ENCODE measurements at places on chromosomes 7 and 10.
A peak's percentile ranks its signal among the peaks of the same experiment; 100 is the strongest.

DNA sequence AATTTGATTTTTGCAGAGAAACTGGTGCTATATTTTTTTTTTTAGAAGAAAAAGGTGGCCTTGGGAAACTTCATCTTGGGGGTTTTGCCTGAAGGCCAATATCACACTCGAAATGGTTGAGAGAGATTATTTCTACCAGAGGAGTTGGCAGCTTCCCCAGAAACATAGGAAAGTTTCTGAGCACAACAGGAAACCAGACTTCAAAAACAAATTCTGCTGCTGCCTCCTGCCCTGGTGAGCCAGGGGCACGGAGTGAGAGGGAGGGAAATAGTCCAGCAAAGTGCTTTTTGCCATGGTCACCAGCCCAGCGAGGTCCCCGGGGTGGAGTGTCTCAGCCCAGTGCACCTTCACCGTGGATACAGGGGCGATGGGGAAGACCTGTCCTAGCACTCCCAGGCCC lies 61.1 kb downstream of the FOXI2 start:
- H3K36me3 ChIP-seq, result no peaks in the 10 kb centered on the region
- H3K4me1 ChIP-seq, result no peaks in the 10 kb centered on the region
- no peak for DNase-seq

DNA sequence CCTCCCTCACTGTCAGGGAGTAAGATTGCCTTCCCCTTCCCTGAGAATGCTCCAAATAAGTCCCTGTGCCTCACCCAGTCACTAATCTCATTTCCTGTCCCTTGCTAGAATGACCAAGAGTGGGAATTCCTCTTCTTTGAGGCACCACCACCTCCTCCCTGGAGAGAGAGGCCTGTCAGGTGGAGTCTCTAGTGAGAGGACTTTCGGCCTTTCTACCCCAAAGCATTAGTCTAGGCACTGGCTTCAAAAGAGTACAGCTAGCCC lies 145.0 kb downstream of the PTPN20 start:
- H3K4me3 ChIP-seq, result no peak overlapping the region
- H3K36me3 ChIP-seq, result no peaks in the 10 kb centered on the region
- H3K27me3 ChIP-seq, result peaks cover 9% of the 10 kb centered on the region
- H3K27ac ChIP-seq, result no peak overlapping the region
- no peaks in the 10 kb centered on the region for H3K4me1 ChIP-seq
- DNase-seq, result no peak

GRCh38 chr7:43294080-43294630 lies 181.7 kb downstream of the HECW1 start:
- peaks cover 2% of the 10 kb centered on the region for H3K36me3 ChIP-seq
- H3K27ac ChIP-seq, result no peak overlapping the region
- H3K4me3 ChIP-seq, result no peak overlapping the region
- no peak for DNase-seq
- H3K4me1 ChIP-seq, result no peaks in the 10 kb centered on the region
- peaks cover 7% of the 10 kb centered on the region for H3K27me3 ChIP-seq

DNA sequence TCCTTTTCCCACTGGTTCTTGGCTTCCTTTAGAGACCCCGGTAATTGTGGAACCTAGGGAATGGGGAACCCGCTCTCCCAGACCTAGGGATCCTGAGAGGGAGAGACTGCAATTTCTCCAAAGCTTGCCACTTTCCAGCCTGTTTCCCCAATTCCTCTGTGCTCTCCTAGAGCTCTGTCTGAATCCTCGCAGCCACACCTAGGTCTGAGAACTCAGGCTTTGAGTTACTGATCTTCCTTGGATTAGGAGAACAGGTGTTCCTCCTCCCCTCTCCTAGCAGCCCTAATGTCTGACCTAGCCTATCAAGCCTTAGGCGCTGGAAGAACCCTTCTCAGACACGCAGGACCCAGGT lies 20.0 kb downstream of the WNT8B start:
- peak overlapping the region; percentile 85 for H3K4me3 ChIP-seq
- H3K27me3 ChIP-seq, result peaks cover 16% of the 10 kb centered on the region
- DNase-seq, result no peak
- no peak overlapping the region for H3K27ac ChIP-seq
- H3K4me1 ChIP-seq, result peaks cover 9% of the 10 kb centered on the region

DNA sequence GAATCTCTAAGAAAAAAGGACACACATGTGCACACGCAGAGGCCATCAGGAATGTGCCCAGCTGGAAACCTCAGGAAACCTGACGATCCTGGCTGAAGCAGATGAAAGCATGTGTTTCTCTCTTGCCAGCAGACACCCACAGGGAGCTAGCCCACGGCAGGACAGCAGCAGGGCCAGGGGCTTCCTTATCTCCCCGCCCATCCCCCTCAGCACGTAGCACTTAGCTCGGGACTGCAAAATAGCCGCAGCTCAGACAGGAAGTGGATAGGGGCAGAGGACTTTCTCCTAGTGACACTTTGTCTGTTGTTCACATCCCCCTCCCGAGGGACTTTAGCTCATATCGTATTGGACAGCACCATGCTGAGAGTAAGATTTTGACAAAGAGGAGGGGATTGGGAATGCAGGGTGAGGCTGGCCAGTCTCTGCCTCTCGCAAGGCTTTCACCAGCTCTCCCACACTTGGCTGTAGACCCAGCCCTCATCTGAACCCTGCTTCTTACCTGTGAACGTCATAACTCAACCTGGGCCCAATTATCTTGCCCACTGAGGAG lies 63.8 kb downstream of the MKI67 start:
- H3K27me3 ChIP-seq, result no peaks in the 10 kb centered on the region
- peak overlapping the region; percentile 75 for H3K4me3 ChIP-seq
- H3K36me3 ChIP-seq, result peaks cover 24% of the 10 kb centered on the region
- DNase-seq, result no peak
- peaks cover 74% of the 10 kb centered on the region for H3K4me1 ChIP-seq
- peak overlapping the region; percentile 95 for H3K27ac ChIP-seq

DNA sequence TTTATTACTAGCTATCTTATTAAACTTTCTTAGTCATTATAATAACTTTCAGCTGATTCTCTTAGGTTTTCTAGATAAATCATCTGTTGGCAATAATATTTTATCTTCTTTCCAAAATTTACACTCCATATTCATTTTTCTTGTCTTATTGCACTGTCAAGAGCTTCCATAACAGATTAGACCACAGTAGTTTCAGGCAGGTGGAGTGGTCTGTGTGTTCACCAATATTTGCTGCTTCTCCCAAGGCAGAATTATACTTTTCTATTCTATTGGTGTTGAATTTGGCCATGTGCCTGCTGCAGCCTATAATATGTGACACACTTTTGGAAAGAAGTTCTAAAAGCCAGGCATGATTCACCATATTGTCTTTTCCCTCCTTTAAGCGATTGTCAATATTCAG lies 422.8 kb downstream of the GATA3 start:
- no peaks in the 10 kb centered on the region for H3K4me1 ChIP-seq
- no peaks in the 10 kb centered on the region for H3K27me3 ChIP-seq
- DNase-seq, result no peak
- H3K36me3 ChIP-seq, result no peaks in the 10 kb centered on the region

- no peak overlapping the region for H3K4me3 ChIP-seq
- no peak overlapping the region for H3K27ac ChIP-seq
- H3K36me3 ChIP-seq, result no peaks in the 10 kb centered on the region
- DNase-seq, result no peak
- peaks cover 11% of the 10 kb centered on the region for H3K27me3 ChIP-seq
These were observed 2.0 kb upstream of the PLPP4 start for GRCh38 chr10:120455004-120455403.

- peak overlapping the region; percentile 58 for H3K4me3 ChIP-seq
- H3K4me1 ChIP-seq, result peaks cover 65% of the 10 kb centered on the region
- H3K27ac ChIP-seq, result peak overlapping the region; percentile 93
- DNase-seq, result no peak
- H3K27me3 ChIP-seq, result no peaks in the 10 kb centered on the region
These were observed 7.3 kb downstream of the WDFY4 start for GRCh38 chr10:48691812-48692528.

DNA sequence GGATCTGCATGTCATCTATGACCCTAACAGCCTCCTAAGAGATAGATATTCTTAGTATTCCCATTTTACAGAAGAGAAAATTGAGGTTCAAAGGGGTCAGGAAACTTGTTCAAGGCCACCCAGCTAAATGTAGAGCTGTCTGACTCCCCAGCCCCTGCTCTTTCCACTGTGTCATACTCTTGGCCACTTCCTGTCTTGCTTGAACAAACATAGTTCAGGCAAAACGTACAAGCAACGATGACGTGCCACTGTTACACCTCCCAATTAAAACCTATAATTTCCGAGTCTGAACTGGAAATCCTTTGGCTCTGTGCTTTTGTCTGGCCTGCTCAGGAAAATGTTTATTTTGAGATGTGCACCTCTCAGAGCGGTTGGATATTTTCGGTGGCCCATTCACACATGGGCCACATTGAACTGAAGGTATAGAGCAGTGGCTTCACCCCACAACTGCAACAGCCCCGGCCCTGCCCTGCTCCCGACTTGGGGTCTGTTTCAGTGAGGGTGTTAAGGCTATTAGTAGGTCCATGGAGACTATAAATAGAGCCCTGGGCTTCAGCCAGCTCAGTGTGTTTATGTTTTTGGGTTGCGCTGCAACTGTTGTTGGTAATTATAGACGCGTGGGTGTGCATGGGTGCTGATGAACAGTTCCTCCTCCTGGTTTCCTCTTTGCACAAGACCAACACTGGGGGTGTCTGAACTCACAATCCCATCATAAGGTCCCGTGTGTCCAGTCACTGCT lies 172.3 kb upstream of the ADO start:
- peak overlapping the region; percentile 83 for H3K4me3 ChIP-seq
- no peaks in the 10 kb centered on the region for H3K27me3 ChIP-seq
- DNase-seq, result peak; percentile 56
- H3K27ac ChIP-seq, result peak overlapping the region; percentile 99
- peaks cover 29% of the 10 kb centered on the region for H3K4me1 ChIP-seq

- DNase-seq, result no peak
- no peaks in the 10 kb centered on the region for H3K36me3 ChIP-seq
These were observed 1.6 kb downstream of the SFMBT2 start for GRCh38 chr10:7409045-7409731.

DNA sequence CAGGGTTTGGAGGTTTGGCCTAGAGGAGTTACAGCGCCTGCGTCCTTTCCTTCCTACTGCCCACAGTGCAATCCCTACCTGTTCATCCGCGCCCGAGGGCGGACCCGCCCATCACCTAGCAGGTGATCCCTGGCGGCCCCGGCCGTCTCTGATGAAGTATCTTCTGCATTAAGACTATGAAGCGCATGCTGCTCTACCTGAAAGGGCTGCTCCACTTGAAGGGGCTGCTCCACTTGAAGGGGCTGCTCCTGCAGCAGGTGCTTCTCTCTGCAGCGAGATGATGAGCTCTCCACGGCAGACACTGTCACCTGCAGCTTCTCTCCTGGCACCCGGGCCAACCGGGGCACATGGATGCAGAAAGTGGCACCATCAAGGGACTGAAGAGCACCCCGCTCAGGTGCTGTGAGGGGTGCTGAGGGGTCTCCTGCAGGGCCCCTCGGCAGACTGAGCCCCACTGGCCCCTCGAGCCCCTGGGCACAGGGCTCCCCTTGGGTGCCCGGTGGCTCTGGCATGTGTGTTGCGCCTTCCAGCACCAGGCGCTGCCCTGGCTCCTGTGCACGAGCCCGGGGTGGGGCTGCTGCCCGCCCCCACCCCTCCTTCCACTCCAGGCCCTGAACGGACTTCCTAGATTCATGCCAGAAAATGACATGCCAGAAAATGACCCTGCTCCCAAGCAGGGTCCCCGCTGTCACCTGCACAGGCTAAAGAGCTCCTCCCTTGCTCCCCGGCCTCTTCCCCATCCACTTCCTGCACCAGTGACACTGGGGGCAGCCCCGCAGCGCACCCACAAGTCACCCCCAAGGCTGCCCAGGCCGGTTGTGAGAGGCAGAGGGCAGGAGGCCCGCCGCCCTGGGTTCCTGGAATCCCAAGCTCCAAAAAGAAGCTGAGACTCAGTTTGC lies 29.4 kb downstream of the WDR86 start:
- H3K4me1 ChIP-seq, result peaks cover 11% of the 10 kb centered on the region
- peak; percentile 18 for DNase-seq
- peaks cover 6% of the 10 kb centered on the region for H3K27me3 ChIP-seq
- H3K27ac ChIP-seq, result peak overlapping the region; percentile 95

- peaks cover 4% of the 10 kb centered on the region for H3K4me1 ChIP-seq
- peaks cover 7% of the 10 kb centered on the region for H3K27me3 ChIP-seq
- H3K4me3 ChIP-seq, result no peak overlapping the region
- no peaks in the 10 kb centered on the region for H3K36me3 ChIP-seq
- DNase-seq, result no peak
These were observed 12.4 kb upstream of the RET start for GRCh38 chr10:43064331-43065075.

DNA sequence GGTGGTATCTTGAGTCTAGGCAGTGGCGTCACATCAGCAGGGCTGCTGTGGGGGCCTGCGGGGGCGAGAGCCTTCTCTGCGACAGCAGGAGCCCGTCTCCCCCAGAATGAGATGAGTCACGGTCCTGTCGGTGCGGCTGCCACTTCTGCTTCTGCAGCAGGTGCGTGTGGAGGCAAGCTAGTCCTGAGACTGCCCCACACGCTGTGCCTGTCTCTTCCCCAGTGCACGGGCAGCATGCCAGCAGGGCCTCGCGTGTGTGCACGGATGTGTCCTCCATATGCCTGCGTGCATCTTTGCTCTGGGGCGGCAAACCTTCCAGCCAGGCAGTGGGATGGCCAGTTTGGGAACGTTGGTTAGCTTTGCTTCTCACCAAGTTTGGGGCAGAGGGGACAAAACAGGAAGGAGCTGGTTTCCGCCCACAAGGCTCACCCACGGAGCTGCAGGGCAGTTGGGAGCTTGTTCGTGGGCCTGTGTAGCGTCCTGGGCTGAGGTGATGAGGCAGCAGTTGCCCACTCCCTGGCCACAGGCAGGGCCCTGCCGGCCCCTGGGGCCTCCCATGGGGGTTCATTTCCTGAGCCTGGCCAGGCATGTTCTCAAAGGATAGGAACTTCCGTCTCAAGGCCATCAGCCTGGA lies 60.8 kb upstream of the PPIF start:
- H3K4me1 ChIP-seq, result peaks cover 69% of the 10 kb centered on the region
- H3K36me3 ChIP-seq, result peaks cover 9% of the 10 kb centered on the region
- peak overlapping the region; percentile 78 for H3K4me3 ChIP-seq
- H3K27ac ChIP-seq, result peak overlapping the region; percentile 91

DNA sequence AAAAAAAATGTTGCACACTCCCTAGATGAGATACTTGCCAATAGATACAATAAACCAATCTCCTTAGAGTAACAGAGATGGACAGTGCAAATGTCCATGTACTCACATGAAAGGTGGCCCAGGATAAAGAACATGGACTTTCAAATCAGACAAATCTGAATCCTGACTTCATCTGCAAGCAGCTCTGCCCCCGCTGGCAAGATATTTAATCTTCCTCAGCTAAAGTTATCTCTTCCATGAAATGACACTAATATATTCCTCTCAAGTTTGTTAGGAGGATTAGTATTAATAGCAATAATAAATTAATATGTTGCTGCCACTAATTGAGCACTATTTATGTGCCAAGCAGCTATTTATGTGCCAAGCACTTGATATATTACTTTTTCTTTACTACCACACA lies 148.6 kb upstream of the YAE1 start:
- H3K27ac ChIP-seq, result no peak overlapping the region
- no peaks in the 10 kb centered on the region for H3K36me3 ChIP-seq
- H3K27me3 ChIP-seq, result peaks cover 10% of the 10 kb centered on the region
- no peak overlapping the region for H3K4me3 ChIP-seq
- H3K4me1 ChIP-seq, result peaks cover 7% of the 10 kb centered on the region
